ENCODE measurements at places on chromosomes 2 and 18. TPM values are rescaled to one million over a fixed set of nuclear protein-coding genes. Genes with fewer than 3 reads are reported as not detected.

The LRP2 gene
- total RNA-seq: 2.3 TPM

The TRABD2A gene
- 2.9 TPM for total RNA-seq

The COL3A1 gene
- 3,051 TPM for total RNA-seq

The RAX gene
- total RNA-seq: 0.22 TPM

The DQX1 gene
- total RNA-seq: not detected

The UGT1A6 gene
- total RNA-seq: not detected

The LCT gene
- total RNA-seq: 0.06 TPM

GRCh38 chr2:55418072-55418471, 1.6 kb downstream of the CCDC88A start:
- DNase-seq: no peak

DNA sequence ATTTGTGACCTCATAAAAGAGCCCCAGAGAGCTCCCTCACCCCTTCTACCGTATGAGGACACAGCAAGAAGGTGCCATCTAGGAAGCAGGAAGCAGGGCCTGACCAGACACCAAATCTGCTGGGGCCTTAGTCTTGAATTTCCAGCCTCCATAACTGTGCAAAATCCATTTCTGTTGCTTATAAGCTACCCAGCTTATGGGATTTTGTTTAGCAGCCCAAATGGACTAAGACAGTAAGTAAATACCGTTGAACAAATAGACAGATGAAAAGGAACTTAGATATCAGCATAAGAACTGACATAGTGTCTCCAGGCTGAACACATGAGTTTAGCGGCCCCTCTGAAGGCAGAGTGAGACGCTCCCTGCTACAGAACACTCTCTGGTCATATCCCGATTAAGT, 130.9 kb downstream of the UXS1 start:
- no peak for DNase-seq

DNA sequence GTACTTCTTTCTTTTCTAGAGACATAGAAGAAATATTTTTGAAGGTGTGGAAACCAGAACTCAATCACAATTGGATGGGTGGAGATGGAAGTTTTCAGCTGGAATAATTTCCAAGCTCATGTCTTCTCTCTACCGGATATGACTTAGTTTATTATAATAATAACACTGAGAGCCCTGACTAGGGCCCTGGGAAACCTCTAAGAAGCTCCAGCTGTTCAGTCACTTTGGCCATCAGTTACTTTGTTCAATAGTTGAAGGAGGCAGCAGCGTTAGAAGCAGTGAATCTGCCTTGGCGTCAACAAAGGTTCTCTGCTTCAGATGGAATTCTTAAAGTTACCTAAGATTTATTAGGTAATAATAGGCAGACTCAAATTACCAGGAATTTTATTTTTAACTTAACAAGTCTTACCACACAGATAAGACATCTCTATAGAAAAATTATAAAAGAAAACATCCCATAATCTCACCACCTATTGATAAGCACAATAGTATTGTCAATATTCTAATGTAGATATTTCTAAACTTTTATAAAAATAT, 293.8 kb upstream of the CHAC2 start:
- no peak for DNase-seq

DNA sequence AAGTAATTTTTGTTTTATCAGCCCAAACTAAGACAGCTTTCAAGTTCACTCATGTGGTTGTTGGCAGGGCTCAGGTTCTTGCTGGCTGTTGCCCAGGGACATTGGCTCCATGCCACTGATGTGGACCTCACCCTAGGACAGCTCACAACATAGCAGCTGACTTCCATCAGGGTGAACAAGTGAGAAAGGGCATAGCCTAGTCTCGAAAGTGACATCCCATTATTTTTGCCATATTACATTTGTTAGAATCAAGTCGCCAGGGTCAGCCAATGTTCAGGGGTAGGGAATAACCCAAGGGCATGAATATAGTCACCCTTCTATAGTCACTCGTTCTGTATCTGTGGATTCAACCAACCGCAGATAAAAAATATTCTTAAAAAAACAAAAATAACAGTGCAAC, 10.7 kb upstream of the CWC22 start:
- no peak for DNase-seq

Data from spinal cord (tissue), 10 donors.